ENCODE measurements at places on chromosomes 16 and 17.

DNA sequence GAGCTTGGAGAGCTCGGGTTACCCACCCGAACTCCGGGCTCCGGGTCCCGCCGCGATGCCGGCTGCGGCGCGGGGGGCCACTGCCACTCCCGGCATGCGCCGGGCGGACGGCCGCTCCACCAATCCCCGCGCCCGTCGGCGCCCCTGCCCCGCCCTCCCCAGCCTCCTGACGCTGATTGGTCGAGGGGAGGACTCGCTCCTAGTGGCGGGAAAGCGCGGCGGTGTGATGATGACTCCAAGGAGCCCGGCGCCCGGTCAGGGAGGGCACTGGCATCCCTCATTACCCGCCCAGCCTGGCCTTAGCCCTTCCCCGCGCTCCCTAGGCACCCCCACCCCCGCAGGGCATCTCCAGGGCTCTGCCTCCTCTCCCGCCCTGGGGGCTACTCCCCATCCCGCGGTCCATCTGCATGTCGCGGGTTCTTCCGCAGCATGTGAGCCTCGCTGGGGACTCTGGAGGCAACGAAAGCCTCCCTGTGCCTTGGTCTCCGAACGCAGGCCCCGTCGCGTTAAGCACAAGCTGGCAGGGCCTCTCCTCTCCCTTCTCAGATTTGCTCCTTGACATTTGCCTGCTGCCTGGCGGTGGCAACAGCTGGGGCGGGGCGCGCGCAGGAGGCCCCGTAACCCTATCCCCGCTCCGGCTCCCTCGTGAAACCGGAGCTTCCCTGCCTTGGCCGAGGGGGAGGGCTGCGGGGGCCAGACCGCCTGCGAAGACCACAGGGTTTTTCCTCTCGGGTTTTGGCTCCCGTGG is 1.7 kb downstream of the ATP2A1 start:
- DNase-seq, result peak; percentile 80

DNA sequence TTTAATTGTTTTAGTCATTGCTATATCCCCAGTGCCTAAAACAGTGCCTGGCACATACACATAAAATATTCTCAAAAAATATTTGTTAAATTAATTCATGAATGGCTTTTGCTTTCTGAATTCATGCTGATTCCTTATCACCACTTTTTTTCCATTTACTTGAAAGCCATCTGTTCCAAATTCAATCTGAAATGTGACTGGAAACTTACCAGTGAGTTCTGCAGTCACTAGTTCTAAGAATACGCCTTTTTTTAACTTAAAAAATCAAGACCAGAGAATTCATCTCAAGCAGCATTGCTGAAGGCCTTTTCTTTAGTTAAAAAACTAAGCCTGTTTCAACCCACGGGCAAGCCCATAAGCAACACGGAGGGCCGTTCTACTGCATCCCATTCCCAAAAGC is 114.0 kb upstream of the ERCC4 start:
- DNase-seq, result no peak

DNA sequence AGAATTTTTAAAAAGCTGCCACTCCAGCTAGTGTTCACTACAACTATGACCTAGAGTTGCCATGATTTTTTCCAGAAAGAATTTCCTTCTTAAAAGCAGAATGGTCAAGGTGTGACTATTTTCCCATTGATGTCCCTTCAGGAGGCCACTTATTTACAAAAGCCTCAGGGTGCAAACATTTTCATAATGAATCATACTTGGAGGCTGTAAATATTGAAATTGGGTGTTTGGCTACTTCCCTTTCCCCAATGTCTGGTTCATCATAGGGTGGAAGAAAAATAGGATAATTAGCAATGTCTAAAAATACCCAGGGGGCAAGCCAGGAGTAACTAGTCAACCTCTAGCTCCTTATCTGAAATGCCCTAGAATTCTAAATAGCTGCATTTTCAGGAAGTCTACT is 18.8 kb downstream of the AXIN2 start:
- DNase-seq, result no peak

- DNase-seq, result no peak
Measured at GRCh38 chr16:82601989-82602640, 24.7 kb upstream of the CDH13 start.

GRCh38 chr17:44846206-44846605 is 1.5 kb upstream of the HIGD1B start:
- no peak for DNase-seq

DNA sequence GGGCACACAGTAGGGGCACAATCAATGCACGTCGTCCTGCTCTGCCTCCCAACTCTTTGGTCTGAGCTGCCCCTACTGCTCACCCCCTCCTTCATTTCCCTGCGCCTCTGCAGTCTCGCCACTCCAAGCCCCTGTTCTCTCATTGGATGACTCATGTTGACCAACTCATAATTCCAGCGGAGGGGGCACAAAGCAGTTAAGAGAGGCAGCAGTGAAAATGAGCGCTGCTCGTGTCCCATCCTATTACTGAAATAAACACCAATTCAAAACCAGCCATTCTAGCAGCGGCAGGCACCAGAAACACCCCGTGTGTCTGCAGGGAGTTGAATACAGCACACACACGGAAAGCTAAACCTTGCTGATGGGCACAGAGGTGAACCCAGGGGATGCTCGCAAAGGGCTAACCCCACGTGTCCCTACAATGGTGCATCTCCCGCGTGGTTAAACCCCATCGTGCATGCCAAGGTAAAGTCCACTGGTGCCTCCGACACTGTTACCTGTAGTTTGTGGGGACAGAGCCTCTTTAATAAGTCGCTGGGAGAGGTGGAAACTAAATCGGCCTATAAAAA is 310.4 kb downstream of the XYLT1 start:
- no peak for DNase-seq

- DNase-seq, result no peak
Measured at GRCh38 chr16:65064131-65064530, 57.7 kb downstream of the CDH11 start.

GRCh38 chr16:1938316-1938715 is 4.7 kb downstream of the MSRB1 start:
- DNase-seq, result no peak

GRCh38 chr17:2841606-2842005 is 45.4 kb downstream of the RAP1GAP2 start:
- no peak for DNase-seq

DNA sequence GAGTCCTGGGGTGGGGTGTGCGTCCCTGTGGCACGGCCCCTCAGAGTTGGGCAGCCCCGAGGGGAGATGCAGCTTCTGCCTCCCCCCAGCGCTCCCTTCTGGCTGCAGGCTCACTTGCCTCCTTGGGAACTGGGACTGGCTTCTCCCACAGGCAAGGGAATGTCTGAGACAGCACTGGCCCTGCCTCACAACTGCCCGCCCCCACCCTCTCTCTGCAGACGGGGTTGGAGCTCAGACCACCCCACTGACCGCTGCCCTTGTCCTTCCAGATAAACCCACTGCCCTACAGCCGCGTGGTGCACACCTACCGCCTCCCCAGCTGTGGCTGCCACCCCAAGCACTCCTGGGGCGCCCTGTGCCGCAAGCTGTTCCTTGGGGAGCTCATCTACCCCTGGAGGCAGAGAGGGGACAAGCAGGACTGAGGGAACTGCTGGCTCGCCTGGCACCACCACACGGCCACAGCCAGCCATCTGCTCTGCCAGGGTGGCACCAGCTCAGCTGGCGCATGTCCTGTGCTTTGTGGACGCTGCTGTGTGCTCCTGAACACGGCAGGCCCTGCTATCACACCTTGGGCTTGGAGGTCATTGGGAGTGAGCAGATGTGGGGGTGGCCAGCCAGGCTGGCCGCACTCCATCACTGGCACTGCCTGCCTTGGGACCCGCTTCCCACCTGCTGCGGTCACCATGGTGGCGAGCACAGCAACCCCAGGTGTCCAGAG is 7.1 kb upstream of the RAB40C start:
- DNase-seq, result no peak

- no peak for DNase-seq
Measured at GRCh38 chr16:80594756-80595155, 54.0 kb downstream of the DYNLRB2 start.

DNA sequence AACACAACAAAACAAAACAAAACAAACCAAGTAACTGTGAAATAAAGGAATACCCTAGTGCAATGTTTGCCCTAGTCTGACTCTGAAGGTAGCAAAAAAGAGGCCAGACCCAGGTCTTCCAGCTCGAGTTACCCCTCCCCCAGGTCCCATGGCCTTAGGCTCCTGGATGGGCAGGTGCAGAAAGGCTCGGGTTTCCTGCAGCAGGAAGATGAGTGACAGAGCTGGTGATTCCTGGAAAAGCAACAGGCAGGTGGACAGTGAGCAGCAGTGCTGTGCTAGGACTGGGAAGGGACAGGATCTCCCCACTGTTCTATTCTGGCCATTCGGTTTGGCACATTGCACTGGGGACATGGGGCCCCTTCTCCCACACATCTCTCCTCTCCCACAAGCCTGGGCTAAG is 42.9 kb upstream of the MRTFB start:
- no peak for DNase-seq

DNA sequence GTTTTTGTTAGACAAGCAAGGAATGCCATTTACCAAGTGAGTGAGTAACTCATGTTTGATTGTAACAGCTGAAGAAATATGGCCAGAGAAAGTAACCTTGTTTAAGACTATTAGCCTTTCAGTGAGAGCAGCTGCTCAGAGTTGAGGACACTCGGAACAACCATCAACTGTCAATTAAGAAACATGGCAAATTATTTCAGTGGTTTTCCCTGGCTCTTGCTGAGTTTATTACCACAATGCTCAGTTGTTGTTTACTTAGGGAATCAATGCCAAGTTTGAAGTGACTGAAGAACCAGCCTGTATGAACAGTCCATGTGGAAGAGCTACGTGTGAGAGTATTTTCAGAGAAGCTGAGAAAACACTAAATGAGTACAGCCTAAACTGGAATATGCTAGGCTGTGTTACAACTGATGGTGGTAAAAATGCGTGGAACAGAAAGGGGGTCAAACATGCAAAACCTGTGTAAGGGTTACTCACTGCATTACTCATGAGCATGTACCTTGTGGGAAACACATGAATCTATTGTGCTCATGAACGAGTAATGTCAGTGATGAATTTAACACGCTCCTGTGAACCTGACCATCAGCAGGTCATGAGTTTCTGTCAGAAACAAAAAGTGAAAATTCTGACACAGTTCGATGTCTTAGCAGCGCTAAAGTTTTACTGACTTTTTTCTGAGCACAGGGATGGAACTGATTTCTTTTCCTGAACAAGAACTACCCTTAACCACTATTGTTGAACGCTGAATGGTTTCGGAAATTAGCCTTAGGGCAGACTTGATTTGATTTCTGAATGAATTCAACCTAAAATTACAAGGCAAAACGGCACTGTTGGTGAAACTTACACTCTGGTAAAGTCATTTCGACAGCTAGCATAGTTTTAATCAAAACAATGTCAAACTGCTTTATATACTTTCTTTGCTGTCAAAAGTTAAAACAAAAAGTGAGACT is 33.5 kb downstream of the GNA13 start:
- DNase-seq, result no peak

DNA sequence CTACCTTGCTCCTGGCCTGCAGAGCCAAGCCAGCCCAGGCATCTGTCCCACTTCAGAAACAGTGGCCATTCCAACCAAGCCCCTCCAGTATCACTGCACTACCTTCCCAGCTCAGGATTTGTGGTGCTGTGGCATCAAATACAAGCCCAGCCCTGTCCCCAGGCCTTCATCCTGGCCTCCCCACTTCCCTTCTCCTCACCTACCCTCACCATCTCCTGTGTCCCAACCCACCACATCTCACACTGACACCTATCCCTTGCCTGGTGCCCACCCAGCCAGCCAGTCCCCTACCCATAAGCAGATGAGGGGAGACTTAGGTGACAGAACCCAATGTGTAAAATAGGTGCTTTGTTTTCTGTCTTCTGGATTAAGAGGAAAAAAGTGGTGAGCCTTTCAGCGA is 66.0 kb upstream of the CDH5 start:
- DNase-seq, result no peak

DNA sequence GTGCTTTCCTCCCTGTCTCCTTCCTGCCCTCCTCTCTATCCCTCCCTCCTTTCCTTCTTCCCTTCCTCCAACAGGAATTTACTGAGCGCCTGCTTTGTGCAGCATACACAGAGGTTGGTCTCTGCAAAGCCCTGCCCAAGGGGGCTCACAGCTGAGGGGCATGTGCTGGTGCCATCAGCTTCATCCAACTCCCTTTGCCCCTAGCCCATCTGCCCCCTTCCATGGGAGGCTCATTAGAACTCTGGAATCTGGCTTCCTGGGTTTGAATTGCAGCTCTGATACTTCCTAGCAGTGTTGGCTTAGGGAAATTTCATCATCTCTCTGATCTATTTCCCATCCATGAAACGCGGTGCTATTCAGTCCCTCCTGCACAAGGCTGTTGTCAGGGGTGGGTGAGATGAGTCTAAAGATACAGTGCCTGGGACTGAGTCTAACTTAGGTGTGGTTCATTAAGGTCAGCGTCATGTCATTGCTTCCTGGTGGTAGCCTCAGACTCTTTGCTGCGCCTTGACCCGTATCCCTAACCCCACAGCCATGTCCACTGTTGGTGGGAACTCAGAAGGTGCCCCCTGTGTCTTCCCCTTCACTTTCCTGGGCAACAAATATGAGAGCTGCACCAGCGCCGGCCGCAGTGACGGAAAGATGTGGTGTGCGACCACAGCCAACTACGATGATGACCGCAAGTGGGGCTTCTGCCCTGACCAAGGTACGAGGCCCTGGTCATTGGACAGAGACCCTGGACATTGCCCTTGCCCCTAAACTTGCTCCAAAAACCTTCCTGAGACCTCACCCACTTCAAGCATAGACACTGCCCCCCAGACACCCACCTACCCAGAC is 10.3 kb downstream of the MMP2 start:
- DNase-seq, result no peak

GRCh38 chr16:57863434-57864160 is 61.3 kb upstream of the KIFC3 start:
- no peak for DNase-seq

GRCh38 chr16:29007730-29008593 is 23.1 kb downstream of the LAT start:
- peak; percentile 49 for DNase-seq

- no peak for DNase-seq
Measured at GRCh38 chr17:47757386-47757785, 24.4 kb downstream of the TBX21 start.

DNA sequence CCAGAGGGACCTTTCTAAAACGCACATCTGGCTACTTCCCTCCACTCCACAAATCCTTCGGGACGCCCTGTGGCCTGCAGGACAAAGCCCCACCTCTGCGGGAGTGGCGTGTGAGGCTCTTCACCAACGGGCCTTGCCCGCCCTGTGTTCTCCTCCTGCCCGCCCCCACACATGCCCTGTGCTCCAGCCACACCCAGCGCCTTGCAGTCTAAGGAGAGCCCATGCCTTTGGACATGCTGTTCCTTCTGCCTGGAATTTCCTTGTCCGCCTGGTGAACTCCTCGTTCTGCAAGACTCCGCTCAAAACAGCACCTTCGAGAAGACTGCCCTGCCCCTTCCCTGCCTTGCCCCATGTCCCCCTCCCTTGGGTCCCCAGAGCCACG is 7.4 kb downstream of the ELOB start:
- DNase-seq, result no peak

Measured in stimulated activated CD8-positive, alpha-beta memory T cell treated with anti-CD3 and anti-CD28 coated beads, Interleukin-12 subunit alpha, Interleukin-12 subunit beta, amount 100 ng/mL, for 1 hour (primary cell).